ENCODE measurements at places on chromosomes 3 and 15.

GRCh38 chr15:78192826-78193594 lies 41.4 kb downstream of the ACSBG1 start:
- DNase-seq = no peak

GRCh38 chr3:153090973-153091372 lies 71.1 kb upstream of the RAP2B start:
- DNase-seq = peak; percentile 16

DNA sequence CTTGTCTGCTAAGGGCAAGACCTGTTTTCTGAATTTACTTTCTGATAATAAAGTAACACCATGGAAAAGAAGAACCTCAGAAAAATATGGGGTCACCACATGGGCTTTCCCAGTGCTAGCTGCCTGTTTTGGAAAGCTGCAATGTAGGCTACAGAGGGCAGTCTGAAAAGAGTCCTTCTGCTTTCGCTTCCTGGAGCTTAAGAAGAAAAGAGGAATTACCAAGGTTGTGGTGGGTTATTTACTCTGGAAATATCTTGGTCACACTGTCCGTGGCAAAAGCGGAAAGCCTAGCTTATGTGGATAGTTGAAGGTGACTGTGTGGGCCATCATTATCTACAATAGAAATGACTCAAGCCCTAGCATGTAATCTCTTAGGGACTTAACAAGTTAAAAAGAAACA lies 31.7 kb upstream of the IP6K2 start:
- DNase-seq = no peak

DNA sequence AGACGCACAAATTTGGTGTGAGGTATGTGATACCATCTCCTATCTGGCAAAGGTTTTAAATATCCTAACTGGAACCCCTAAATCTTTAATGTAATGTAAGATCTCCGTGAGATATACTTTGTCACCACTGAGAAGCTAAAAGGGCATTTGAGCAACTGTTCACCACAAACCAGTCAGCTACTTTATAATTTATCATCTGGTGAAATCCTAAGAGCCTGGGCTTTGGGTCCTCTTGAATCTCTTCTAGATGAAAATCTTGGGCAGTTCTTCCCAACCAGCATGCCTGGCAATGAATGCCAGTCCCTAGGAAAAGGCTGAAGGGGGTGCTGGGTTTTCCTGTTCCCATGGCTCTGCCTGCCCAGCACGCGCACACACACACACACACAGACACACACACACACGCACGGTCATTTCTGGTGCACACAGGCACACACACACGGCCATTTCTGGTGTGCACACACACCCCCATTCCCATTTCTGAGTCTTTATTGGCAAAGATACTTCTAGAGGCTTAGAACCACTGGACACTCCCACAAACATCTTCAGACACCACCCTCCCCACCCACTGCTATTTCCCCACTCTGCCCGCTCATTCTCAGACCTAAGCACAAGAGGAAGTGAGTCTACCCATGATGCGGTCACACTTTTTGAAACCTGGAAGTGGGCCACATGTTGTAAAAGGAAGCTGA lies 72.6 kb downstream of the MYO1E start:
- DNase-seq = no peak

DNA sequence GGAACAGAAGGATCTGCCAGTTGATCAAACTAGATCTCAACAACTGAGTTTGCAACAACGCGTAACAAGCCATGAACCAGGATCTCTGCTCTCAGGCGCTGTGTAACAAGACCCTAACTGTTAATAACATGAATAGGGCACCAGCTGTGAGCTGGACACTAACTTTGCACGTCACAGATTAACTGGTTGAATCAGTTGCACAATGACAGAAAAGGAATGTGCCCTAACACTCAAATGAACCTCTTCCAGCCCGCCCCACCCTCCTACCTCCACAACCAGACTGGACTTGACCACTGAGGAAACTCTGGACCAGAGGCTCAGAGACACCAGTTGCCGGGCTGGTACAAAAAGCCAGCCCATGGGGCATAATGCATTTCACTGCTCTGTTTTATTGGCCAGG lies 34.3 kb downstream of the MCF2L2 start:
- no peak for DNase-seq

DNA sequence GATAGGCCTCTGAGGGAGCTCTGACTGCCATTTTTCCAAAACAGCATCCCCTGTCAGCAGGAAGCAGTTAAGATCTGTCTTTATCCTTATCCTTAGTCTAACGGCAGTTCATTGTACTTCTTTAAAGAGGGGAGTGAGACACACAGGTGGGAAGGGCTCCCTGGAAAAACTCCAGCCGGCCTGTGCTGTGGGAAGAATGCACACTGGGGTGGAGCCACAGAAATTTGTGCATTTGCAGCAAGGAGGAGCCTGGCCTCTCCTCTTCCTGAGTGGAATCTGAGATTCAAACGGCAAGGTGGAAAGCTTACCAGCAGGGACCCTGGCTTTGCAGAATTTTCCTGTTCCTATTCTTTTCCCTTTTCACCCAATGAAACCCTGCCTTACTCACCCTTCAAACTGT lies 1209.4 kb downstream of the ROBO2 start:
- no peak for DNase-seq

DNA sequence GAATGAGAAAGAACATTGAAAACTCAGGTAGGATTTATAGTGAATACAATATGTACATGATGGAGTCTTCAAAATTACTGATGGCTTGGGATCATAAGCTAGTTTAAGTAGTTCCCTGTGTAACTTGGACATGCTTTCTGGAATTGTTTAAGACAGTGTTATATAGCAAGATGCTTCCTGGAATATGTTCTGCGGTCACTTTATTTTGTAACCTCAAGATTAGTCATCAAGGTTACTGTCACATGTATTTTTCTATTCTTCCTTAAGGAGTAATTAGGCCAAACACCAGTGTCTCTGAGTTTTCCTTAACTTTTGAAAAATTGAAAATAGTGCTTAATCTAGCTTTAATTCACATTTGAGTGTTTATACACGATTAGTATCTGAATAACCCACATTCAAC lies 760.3 kb upstream of the ARRDC4 start:
- DNase-seq = no peak

DNA sequence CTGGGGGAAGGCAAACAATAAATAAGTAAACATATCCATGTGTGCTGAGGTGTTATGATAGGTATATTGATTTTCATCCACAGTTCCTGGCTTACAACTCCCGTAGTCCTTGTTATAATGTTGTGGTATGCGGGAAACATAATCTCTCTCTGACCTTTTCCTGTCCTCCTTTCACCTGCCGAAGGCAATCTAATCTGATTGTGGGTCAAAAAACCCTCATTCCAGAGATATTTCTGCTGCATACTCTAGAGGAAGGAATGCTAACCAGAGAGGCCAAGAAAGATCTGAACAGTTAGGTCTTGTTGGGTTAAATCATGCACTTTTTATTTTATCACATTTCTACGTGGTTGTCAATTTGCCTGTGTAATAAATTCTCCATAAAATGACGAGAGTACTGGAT lies 383.6 kb upstream of the SEMA6D start:
- peak; percentile 73 for DNase-seq

- DNase-seq = no peak
Observed at GRCh38 chr3:4829031-4829394, 150.2 kb upstream of the BHLHE40 start.

DNA sequence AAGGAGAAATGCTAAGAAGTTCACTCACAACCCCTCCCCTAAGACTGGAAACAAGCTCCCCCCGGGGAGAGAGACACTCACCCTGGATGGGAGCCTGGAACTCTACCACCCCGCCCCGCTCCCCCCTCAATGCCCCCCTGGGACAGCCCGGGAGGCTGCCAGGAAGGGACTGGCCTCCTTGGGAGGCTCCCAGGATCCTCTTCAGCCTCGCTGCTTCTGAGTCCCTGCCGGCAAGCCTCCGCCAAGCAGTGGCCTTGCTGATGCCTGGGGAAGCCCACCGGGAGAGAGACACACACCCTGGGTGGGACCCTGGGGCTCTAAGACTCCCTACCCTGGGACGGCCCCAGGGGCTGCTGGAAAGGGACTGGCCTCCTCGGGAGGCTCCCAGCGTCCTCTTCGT lies 33.4 kb downstream of the CPEB1 start:
- no peak for DNase-seq

GRCh38 chr3:40304352-40304751 lies 5.2 kb upstream of the EIF1B start:
- DNase-seq = no peak

- no peak for DNase-seq
Observed at GRCh38 chr15:74201710-74202420, 722 bp downstream of the STRA6 start.

- no peak for DNase-seq
Observed at GRCh38 chr3:108338901-108339545, 42.7 kb downstream of the HHLA2 start.

- DNase-seq = no peak
Observed at GRCh38 chr3:107633327-107634098, 110.8 kb downstream of the BBX start.

DNA sequence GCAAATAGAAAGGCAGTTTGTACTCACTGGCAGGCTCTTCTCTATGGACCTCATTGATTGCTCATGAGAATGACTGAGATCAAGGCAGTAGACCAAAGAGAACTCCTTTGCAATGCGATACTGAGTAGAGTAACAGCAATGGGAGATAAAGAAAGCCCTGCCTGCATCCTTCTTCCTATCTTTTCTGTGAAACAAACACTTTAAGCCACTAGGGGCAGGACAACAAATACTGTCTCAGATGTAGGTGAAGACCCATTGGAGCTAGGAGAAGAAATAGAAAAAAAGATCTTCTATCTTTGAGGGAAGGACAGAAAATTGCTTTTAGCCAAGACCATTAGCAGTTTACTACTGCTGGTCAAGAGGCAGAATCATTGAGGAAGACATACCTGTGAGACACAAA lies 117.6 kb upstream of the IGSF10 start:
- no peak for DNase-seq

GRCh38 chr3:4533489-4534443 lies 40.6 kb downstream of the ITPR1 start:
- peak; percentile 76 for DNase-seq

GRCh38 chr15:56211960-56212550 lies 31.6 kb downstream of the RFX7 start:
- no peak for DNase-seq

- DNase-seq = no peak
Observed at GRCh38 chr3:139117136-139117675, 72.5 kb upstream of the PRR23C start.

- peak; percentile 40 for DNase-seq
Observed at GRCh38 chr3:41137686-41138111, 61.6 kb upstream of the CTNNB1 start.
